ENCODE measurements at places on chromosomes 2 and 18. TPM values are rescaled to one million over a fixed set of nuclear protein-coding genes. Genes with fewer than 3 reads are reported as not detected.
A peak's percentile ranks its signal among the peaks of the same experiment; 100 is the strongest.

DNA sequence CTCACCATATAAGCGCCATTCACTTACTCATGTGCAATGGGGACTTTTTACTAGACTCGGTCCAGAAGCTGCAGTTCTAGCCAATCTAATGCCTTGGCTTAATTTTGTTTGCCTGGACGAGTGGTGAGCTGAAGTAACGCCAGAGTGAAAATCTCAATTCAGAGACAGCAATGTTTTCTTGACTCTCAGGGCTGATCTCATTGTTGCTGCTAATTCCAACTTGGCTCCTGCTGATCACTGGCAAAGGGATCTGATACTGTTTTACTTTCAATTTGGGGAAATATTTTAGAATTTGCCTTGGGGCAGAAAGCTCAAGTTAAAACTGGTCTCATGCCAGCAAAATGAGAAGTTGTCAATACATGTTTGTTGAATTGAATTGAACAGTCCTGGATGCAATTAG is 906.6 kb upstream of the CDH2 start:
- DNase-seq: no peak

DNA sequence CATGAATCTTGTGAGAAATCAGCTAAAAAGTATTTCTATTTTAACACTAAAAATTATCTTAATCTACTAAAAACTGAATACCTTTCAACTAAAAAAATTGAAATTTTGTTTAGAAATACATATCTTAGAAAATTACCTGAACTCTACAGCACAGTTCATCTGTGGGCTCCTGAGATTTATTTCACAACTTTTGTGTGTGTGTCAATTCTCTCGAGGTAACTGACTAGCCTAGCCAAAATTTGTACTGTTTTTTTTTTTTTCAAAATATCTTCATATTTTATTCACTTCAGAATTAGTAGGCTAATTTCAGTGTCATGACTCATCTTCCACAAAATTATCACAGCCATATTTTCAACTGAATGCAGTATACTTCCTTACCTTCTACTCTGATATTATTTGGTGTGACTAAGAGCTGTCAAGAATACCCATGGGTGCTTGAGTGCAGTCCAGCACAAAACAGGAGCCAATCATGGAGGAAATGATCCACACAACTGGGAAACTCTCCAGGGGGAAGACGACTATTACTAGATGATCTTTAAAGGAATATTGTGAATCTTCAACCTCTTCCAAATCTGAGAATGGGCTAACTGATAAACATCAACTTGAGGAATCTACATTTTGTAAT is 174.6 kb downstream of the ZNF385B start:
- no peak for DNase-seq

DNA sequence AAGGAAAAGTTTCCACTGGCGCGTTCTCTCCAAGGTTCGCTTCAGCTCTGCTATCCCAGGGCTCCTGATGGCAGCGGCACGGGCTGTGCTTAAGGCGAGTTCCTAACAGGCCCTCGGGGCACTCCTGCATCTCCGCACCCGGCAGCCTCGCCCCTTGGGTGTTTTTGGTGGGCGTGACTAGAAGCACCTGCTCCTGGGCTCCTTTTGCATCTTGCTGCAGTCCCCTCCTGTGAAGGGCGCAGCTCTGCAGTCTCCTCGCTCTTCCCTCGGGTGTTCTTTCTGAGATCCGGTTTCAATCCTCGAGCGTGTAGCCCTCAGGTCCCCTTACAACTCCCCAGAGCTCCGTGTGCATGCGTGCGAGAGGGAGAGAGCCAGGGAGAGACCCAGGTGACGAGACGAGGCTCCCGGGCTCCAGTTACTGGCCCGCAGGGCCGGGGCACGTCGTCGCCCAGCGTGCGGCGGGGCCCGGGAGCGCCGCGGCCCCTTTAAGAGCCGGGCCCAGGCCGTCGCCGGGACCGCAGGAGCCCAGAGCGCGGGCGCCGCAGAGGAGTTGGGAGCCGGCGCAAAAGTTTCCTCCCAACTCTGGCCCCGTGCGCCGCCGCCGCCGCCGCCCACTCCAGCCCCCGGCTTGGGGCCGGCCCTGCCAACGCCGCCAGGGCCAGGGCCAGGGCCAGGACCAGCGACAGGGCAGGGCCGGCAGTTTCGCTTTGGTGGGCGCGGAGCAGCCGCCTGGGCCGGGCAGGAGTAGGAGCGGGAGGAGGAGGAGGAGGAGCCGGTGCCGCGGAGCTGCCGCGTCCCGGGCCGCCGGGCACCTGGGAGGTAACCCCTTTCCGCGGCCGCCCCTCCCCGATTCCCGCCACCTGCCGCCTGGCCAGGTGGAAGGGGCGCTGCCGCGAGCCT is at the start of gene PARD3B:
Gene PARD3B, plus strand, starts transcription at position 515 of the 900 bp plus-strand sequence. CDS start 525 bp downstream, outside the sequence.
- peak; percentile 76 for DNase-seq

DNA sequence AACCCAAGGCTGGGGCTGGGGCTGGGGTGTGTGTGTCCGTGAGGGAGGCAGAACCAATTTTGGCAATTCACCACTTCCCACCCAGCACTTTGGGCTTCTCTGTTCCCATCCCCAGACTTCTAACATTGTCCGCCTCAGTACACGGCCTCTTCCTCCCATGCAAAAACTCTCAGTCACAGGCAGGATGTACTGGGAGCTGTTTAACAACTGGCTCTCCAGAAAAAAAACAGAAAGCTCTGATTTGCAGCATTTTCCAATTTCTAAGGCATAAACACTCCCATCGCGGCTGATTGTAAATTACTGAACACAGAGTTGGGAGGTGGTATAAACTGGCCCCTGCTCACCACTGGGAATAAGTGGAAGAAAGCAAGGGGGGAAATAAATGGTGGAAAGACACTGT is 73.1 kb upstream of the MAP4K3 start:
- peak; percentile 23 for DNase-seq

Gene POLR1A
- 26.2 TPM for total RNA-seq

GRCh38 chr2:226267516-226268289 is 531.9 kb downstream of the IRS1 start:
- DNase-seq: no peak

Gene TP53I3
- total RNA-seq: 88.3 TPM

DNA sequence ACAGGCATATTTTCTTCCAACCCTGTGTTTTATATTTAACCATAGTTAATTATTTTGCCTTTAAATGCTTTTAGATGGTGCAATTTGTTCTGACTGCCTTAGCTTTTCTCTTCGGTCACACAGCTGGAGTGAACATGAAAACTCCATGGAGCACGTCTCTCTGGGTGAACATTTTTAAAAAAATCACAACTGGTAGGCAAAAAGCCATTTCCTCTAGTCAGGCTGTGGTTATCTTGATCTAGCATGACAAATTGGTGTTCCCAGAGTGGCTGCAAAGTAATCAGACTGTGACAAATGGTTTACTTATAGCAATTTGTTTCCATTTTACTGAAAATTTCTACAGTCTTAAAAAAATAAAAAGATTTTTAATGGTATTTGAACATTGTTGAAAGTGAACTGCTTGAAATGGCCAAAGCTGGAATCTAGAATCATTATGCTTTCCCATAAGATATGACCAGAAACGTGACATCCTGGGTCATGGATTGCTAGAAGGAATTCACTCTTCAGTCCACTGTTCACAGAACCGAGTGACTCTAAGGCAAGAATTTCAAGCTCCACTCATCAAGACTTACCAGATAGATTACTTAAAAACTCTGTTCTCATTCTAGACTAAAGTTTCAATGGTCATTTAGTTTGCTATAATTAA is 703.6 kb downstream of the CPS1 start:
- no peak for DNase-seq

GRCh38 chr2:5391362-5391761 is 300.8 kb upstream of the SOX11 start:
- DNase-seq: no peak

Gene CDH20
- not detected for total RNA-seq

DNA sequence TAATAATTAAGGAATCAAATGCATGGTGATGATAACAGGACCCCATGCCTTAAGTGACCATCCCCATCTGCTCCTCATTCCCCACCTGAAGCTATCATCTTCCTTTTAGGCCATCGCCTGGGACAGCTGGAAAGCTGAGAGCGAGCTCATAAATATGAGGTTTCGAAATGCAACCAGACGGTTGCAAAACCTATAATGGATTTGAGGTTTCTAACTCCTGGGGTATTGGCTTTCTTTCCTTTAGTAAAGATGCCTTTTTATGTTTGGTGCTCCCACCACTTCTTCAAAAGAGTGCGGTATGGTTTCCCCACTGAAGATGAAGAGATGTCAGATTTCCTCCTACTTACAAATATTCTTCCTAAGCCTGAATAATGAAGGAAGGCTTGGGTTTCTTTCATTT is 1589.5 kb upstream of the PIK3C3 start:
- DNase-seq: no peak

DNA sequence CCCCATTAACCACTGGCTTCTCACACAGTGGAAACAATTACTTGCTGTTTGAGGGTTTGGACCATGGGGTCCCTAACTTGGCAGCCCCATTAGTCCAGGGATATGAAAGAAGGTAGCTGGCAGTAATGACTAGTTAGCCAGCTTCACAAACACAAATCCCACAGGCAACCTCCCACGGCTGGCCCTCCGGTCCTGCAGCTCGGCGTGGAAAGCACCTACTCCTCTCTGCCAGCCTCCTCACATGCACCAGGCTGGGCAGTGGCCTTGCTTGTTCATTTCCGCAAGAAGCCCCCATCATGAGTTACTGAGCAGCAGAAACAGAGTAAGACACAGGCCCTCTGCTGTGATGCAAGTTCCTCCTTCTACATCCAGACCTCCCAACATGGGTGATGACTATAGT is 13.7 kb downstream of the C1QL2 start:
- no peak for DNase-seq

Gene C1QL2
- total RNA-seq: not detected

Gene NT5DC4
- total RNA-seq: not detected

DNA sequence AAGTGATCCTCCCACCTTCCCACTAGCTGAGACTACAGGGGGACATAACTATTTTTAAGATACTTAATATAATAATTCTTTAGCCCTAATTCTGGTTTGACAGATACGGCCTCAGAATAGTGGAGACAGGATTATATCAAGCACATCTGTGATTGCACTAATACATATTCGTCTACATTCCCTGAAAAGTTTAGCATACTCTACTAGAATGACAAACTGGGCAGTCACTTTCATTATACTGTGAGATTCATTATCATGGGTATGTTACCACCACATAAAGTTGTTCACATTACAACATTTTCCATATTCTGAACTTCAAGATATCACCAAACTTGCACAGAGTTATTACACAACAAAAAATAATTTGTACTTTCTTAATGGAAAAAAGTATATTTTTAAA is 11.0 kb downstream of the FAM210A start:
- no peak for DNase-seq

Gene AQP12A
- total RNA-seq: not detected

Gene MERTK
- 25.0 TPM for total RNA-seq

- DNase-seq: peak; percentile 54
Observed at GRCh38 chr2:221779614-221780067, 207.5 kb upstream of the EPHA4 start.

DNA sequence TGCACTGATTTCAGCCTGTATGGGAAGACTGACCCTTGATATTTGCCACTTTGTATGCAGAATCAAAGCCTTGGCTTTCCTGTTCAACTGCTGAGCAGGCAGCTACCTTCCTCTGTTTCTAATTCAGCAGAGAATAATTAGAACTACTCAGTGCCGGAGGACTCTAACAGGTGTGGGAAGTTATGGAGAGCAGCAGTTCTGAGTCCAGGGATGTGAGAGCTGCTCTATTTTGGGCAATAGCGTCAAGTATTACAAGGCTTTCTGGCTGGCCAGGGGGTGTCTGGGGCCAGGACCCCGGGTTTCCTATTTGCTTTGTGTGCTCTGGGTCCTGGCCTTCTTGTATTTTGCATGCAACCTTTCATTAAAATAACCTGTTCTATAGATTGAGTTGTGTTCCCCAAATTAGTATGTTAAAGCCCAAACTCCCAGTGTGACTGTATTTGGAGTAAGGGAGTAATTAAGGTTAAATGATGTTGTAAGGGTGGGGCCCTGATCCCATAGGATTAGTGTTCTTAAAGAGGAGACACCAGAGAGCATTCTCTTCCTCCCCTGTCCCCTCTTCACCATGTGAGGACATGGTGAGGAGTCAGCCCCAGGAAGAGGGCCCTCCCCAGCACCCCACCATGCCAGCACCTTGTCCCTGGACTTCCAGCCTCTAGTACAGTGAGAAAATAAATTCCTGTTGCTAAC is 5.6 kb upstream of the NTSR2 start:
- DNase-seq: no peak

DNA sequence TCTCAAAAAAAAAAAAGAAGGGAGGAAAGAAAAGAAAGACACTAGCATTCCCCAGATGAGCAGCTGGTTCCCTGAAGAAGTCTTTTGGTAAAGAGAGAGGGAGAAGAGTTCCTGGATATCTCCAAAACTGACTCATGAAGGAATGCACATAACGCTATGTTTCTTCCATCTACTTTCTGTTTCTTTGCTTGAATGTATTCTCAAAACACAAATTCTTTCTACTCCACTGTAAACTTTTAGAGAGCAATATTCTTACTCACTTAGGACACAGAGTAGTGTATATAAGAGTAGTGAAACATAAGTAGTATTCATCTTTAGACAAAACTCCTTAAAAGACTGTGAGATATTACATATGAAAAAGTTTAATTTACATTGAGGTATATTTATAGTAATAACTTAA is 64.2 kb downstream of the TRIP12 start:
- no peak for DNase-seq

- DNase-seq: peak; percentile 16
Observed at GRCh38 chr18:8882632-8883408, 177.5 kb downstream of the MTCL1 start.

DNA sequence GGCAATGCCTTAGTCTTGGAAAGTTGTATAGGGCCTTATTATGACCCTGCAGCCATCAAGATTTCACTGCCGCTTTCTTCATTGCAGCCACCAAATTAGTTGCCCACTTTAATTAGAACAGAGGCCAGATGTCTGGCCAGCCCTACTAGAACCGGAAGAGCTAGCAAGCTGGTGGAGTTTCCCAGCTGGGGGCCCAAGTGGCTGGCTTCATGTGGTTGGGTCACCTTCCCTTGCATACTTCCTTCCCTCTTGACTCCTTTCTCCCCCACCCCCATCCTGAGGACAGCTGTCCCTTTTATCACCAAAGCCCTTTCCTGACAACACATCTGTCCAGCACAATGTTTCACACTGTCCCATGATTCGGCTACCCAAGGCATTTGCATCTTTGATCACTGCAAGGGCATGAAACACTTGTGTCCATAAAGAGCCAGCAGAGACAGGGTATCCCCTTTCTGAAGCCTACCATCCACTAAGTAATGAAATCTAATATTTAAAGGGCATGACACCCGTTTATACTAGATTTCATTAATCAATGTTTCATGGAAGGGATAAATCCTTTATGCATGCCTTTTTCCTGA is 187.2 kb downstream of the BCL11A start:
- DNase-seq: no peak

DNA sequence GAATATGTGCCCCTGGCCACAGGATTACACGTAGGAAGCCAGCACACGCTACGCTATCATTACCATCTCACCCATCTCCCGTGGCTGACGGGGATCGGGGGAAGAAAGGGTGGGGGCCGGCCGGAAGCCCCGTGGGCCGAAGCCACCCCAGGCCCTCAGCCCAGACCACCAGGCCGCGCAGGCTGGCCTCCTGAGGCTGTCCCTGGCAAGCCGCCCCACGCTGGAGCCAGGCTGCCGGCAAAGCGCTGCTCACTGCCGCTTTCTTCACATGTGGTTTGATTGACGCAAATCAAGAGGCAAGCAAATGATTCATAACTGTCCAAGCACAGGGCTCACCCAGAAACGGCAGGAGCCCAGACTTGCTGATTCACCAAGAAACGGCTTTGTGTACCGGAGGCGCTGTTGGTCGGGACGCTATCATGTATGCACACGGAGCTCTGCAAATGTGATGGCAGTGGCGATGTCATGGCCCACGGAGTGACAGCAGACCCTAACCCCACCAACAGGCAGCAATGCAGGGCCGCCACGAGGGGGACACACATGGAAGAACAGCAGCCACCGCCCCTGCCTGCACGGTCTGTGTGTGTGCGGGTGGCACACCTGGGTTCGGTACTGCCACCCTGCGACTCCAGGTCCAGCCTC is 125.7 kb downstream of the HDAC4 start:
- no peak for DNase-seq

Gene ATP6V1B1
- not detected for total RNA-seq
